ENCODE measurements at places on chromosomes 2 and 18. TPM values are rescaled to one million over a fixed set of nuclear protein-coding genes. Genes with fewer than 3 reads are reported as not detected.

DNA sequence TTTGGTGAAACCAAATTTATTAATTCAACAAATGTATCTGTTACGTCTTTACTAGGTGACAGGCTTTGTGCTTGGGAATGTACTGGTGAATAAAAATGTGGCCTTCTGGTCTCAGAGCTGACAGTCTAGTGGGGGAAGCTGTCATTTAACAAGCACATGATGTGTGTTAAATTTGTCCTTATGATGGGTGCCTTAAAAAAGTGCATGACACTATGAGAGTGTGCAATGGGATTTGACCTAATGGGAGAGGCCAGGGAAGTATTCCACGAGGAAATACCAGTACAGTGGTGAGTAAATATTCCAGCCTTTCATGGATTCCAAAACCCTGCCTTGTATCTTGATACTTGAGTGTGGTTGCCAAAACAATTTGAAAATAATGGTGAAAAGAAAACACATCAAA lies 308.9 kb downstream of the PLCL1 start:
- no peaks in the 10 kb centered on the region for H3K36me3 ChIP-seq
- H3K27ac ChIP-seq, result no peak overlapping the region

Gene MFSD2B
- not detected for total RNA-seq

GRCh38 chr2:183495589-183496267 lies 371.5 kb downstream of the NUP35 start:
- H3K4me3 ChIP-seq, result no peak overlapping the region
- H3K27me3 ChIP-seq, result no peaks in the 10 kb centered on the region
- no peaks in the 10 kb centered on the region for H3K4me1 ChIP-seq
- DNase-seq, result no peak
- H3K27ac ChIP-seq, result no peak overlapping the region

Gene EFHD1
- 50.3 TPM for total RNA-seq

GRCh38 chr2:43293744-43294695 lies 67.6 kb upstream of the ZFP36L2 start:
- H3K27me3 ChIP-seq, result no peaks in the 10 kb centered on the region
- H3K4me1 ChIP-seq, result no peaks in the 10 kb centered on the region
- H3K27ac ChIP-seq, result peak overlapping the region; percentile 88
- DNase-seq, result peak; percentile 47

- H3K4me1 ChIP-seq, result no peaks in the 10 kb centered on the region
- no peak overlapping the region for H3K4me3 ChIP-seq
- H3K36me3 ChIP-seq, result no peaks in the 10 kb centered on the region
- peak overlapping the region; percentile 16 for H3K27ac ChIP-seq
- H3K27me3 ChIP-seq, result no peaks in the 10 kb centered on the region
- no peak for DNase-seq
These were observed 10.5 kb downstream of the COPS8 start for GRCh38 chr2:237096201-237096600.

Gene SANBR
- 6.1 TPM for total RNA-seq

Gene TMEM178A
- total RNA-seq, result 3.1 TPM

Gene ADD2
- 5.2 TPM for total RNA-seq

Gene CRYGA
- total RNA-seq, result not detected

DNA sequence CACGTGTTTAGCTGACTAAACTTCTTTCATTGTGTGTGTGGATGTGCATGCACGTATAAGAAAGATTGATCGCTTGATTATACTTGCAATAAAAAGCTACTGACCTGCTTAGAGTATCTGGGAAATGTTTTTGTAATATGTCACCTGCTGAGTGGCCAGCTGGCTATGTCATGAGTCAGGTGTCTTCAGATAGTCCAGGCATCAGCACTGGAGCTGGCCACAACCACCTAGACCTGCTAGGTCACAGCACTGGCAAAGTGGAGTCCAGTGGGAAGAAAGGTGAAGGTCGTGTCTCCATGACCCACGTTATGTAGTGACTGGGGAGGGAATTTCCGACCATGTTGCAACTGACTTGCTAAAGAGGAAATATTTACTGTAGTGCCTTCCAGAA lies 147.0 kb downstream of the ESCO1 start:
- H3K27me3 ChIP-seq, result no peaks in the 10 kb centered on the region
- no peak overlapping the region for H3K4me3 ChIP-seq
- no peaks in the 10 kb centered on the region for H3K4me1 ChIP-seq
- no peaks in the 10 kb centered on the region for H3K36me3 ChIP-seq
- no peak overlapping the region for H3K27ac ChIP-seq
- DNase-seq, result peak; percentile 20

Gene ERICH2
- not detected for total RNA-seq

DNA sequence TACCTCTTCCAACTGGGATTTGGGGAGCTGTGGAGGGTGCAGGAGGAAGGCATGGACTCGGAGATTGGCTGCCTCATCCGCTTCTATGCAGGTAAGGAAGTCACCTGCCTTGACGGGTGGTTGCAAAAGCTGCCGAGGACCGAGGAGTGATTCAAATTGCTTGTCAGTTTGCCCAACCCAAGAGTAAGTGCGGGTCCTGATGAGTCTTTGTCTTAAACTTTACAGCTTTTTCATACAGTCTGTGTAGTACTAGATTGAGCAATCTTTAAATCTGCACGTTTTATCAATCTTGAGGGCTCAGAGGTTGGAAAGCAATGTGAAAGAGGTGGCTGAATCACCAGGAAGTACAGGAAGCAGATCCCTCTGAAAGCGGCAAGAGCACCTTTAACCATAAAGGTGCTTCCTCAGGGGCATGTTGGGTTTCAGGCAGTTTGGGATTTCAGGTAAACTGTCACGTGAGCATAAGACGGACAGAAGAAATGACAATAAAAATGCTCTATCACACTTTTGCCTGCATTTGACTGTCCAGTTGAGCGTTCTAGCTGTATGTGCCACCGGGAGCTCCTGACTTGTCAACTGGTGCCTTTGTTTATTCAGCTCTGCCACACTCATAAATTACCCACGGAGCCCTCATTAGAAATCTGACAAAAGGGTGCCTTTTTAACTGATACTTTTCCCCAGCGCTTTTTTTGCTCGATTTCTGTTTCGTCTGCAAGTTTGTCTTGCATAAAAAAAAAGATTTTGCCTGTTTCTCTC lies 2.0 kb downstream of the PHLPP1 start:
- no peaks in the 10 kb centered on the region for H3K4me1 ChIP-seq
- no peaks in the 10 kb centered on the region for H3K27me3 ChIP-seq
- DNase-seq, result no peak
- peak overlapping the region; percentile 48 for H3K27ac ChIP-seq
- H3K36me3 ChIP-seq, result no peaks in the 10 kb centered on the region

All from uterus (tissue), 4 donors.